ENCODE measurements at places on chromosomes 3 and 15. TPM values are rescaled to one million over a fixed set of nuclear protein-coding genes. Genes with fewer than 3 reads are reported as not detected.
A peak's percentile ranks its signal among the peaks of the same experiment; 100 is the strongest.

DNA sequence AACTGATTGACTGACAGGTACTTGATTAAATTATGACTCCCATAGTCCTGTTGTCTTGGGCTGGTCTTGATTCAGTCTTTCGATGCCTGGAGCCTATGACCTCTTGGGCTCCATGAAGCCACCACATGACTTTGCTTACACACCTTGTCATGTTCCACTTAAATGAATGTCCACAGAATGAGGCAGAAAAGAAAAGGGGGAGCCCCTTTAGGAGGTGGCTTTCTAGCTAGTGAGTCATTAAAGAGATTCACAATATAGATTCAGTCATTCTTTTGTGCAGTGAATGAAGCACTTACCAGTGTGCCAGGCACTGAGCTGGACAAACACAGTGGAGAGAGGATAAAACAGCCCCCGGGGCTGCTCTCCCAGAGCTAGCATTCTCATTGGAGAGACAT is 17.1 kb downstream of the VIPR1 start:
- no peak for DNase-seq

The ASB14 gene
- total RNA-seq: not detected

GRCh38 chr15:61084944-61085367 is 144.1 kb downstream of the RORA start:
- no peak for DNase-seq

DNA sequence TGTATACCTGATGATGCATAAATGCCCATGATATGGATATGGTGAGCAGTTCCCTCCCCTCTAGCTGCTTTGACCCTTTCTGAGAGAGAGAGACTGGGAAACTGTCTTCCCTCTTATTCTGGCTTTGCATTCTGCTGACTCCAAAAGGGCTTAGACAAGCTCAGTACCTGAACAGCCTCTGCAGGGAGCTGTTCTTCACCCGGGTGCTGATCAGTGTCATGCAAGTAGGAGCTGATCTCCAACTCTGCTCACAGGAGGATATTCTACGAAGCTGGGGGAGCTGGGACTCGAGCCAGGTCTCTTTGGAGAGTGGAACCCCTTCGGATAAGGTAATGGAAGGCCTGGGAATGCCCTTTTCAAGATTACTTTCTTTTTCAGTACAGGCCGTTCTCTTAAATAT is 237.1 kb downstream of the RYR3 start:
- DNase-seq: peak; percentile 78

- DNase-seq: no peak
Observed at GRCh38 chr3:39780352-39780751, 29.1 kb upstream of the MYRIP start.

GRCh38 chr3:24174614-24175013 is 229.5 kb downstream of the NR1D2 start:
- DNase-seq: no peak

The CD200 gene
- 3.2 TPM for total RNA-seq

The INTS14 gene
- total RNA-seq: 73.2 TPM

DNA sequence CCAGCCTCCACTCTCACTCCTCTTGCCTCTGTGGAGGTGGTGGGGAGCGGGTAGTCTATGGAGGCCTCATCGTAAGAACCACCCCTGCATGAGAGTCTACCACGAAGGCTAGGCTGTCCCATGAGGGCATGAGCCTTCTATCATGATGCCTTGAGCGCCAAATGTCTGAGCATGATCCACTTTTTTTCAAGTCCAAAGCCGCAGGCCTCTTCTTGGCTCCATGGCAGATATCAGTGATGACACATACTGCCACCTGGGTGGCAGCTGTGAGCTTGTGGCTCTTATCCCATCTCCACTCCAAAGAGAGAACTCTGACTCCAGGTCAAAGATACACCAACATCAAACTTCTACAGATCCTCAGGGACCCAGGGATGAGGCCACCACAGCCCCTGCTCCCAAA is 13.5 kb downstream of the POC1A start:
- DNase-seq: no peak

DNA sequence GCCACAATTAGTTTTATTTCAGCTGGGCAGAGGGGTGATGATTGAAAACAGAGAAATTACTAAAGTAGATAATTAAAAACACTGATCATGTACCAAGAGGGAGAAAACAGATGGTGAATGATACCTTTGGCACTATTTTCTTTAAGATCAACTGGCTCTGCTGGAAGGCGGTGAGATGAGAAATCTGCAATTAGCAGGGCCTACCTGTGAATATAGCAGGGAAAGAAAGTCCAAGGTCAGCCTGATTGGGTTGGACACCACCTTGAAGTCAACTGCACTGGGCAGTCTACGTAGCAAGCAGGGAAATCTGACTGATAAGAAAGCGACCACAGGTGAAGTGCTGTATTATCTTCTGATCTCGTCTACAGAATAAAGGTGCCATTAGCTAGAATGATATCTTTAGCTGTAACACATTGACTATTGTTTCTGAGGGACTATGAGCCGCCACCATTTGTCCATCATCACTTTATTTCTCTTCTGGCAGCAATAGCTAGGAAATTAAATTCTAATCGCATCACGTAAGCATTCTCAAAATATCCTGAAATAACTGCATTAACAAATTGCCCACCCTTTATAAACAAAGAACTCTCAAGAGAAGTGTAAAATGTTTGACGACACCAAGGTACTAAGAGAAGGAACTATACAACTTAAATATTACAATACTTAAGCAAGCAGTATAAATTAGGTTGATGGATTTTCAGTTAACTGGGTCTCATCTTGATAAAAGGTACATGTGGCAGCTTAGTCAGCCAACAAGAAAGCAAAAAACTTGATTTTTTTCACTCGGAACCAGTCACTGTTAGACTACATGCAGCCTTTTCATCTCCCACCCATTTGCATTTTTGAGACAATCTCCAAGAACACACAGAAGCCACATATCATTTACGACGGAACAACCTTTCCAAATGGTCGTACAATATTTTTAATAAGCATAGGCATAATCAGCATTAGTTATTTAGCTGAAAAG is 1.3 kb downstream of the NEDD4 start:
- DNase-seq: peak; percentile 26

The IP6K1 gene
- total RNA-seq: 36.4 TPM

The ZBTB47 gene
- 40.3 TPM for total RNA-seq

The LYZL4 gene
- not detected for total RNA-seq

The BNC1 gene
- total RNA-seq: not detected

DNA sequence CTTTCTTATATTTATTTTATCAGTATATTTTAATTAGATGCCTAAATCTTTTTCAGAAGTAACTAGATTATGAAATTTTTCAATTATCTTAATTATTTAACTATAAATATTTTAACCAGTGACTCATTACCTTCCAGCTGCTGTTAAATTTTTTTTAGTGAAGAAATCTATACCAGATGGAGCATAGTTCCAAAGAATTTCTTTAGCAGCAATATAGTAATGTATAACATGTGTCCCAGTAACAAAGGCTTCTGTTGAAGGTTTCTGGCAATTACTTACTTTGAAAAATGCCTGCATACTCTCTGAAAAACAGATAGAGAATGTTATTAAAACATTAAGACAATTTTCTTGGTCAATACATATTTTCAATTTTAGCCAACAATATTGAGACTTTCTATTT is 45.1 kb upstream of the CP start:
- no peak for DNase-seq

- DNase-seq: no peak
Observed at GRCh38 chr3:17040990-17041377, 156.2 kb downstream of the PLCL2 start.

GRCh38 chr3:58323529-58324390 is 8.9 kb upstream of the PXK start:
- DNase-seq: no peak

DNA sequence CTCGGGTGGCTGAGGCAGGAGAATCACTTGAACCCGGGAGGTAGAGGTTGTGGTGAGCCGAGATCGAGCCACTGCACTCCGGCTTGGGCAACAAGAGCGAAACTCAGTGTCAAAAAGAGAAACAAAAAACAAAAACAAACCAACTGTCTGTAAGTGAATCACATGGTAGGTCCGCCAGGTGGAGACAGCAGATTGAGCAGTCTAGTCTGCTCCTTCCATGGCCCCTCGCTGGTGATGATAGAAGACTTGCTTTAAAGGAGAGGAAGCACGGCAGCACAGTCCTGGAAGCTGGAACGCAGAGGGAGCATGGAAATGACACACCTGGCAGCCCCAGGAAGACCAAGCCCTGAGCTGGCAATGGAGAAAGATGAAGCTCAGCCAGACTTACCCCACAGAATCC is 31.4 kb upstream of the MGLL start:
- DNase-seq: no peak

DNA sequence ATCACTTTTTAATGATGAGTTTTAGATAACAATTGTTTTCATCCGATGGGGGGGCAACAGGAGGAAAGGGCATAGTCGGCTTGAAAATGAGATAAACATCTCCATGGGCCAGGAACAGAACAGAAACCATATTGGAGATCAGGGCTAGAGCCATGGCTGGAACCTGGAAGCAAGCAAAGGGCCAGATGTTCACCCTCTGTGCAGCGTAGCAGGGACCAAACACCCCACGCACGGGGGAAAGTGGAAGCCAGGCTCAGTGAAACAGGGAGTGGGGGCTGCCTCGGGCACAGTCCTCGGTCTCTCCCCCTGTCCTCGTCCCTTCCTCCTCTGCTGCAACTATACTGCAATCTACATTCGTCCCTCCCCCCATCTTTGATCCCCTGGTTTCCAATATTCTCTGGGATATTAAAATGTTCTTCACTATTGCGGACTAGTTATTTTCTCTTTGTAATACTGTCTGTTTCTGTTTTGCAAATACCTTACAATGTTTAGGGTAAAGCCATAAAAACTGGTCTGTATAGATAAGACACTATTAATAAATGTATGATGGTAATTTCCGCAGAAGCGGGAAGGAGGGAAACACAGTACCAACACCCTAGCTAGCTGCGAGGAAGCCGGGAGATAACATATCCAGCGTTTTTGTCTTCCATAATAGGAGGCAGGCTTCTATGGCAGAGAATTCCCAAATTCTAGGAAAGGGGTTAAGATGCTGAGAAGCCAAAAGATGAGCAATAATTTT is 121.5 kb downstream of the XXYLT1 start:
- no peak for DNase-seq

DNA sequence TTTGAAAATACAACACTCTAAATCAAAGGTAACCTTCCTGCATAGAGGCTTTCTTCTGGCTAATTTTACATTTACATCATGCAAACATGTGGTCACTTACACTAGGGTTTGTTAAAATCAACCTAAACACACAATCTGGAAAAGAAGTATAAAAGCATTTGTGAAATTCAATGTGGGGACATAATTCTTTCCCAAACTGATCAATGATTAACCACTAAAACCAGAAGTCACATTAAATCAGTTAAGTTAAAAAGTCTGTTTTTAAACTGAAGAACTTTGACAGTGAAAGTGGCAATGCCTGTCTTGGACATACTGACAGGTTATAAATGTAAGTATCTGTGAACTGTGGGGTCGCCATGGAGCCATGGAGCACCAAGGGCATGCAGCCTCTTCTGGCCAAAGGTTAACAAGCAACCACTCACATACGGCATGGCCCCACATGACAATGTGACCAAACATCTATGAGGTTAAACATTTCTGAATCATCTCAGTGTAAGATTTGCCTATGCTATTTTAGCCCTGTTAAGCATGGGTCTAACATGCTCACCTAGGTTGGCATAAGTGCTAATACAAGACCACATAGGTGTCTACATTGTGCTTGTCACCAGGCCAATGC is 278.2 kb downstream of the CTNNB1 start:
- no peak for DNase-seq

The LRRC34 gene
- not detected for total RNA-seq

The CD47 gene
- total RNA-seq: 101 TPM

The TEX55 gene
- not detected for total RNA-seq

GRCh38 chr15:68593341-68593740 is 14.5 kb downstream of the CORO2B start:
- DNase-seq: no peak

GRCh38 chr3:24622138-24622537 is 127.5 kb upstream of the THRB start:
- DNase-seq: no peak

GRCh38 chr15:95085056-95085455 is 853.7 kb downstream of the MCTP2 start:
- DNase-seq: peak; percentile 46

DNA sequence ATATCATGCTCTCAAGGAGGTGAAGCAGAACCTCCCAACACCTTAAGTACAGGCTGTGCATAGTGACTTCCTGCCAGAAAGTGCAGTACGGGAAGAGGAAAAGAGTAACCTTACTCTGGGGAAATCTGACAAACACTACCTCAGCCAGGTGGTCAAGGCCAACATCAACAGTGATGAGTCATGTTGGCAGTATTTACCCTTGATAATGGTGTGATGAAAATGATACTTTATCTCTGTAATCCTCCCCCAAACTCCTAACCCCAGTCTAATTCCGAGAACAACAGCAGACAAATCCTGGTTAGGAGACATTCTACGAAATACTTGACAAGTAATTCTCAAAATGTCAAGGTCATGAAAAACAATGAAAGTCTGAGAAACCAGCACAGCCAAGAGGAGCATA is 26.5 kb downstream of the ANKDD1A start:
- no peak for DNase-seq

DNA sequence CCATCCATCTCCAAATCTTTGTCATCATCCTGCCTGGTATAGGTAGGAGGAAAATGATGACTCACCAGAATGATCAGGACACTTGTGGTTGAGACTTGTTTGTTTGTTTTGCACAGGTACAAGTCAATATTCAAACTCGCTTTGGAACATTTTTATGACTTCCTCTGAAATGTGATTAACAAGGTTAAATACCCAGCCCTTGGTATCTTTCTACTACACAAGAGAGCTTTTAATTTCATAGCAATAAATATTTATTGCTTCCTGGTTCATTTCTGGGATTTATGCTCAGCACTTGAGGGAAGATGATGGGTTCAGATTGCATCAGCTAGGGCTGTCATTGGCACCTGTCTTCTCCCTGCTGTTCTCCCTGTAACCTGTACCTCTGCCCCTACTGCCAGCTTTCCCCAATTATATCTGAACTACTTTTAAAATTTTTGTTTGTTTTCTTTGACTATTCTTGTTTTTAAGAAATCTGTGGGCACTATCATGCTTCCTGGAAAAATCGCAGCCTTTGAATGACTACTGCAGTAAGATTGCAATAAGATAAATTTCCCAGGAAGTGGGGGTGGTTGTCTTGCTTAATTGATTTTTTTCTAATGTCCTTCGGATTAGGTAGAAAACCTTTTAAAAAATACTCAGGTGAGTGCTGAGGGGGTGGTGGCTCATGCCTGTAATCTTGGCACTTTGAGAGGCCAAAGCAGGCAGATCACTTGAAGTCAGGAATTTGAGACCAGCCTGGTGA is 24.3 kb upstream of the GCNT3 start:
- DNase-seq: no peak

DNA sequence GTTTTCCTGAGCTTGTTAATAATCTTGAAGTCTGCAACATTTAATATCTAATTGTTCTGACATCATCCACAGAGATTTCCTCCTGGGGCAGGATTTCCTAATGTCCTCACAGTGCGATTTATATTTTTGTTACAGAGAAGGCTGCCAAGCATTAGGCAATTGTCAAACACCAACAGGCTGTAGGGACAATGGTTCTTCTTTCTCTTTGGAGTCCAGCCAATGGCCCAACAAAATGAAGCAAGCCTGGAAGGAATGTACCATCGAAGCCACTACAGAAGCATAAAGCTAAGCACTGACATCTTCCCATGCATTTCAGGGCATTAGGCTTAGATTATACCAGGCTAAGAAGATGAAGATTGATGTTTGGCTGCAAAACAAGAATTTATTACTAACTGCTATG is 173.0 kb upstream of the FRMD4B start:
- DNase-seq: peak; percentile 58

All from stomach (tissue), 19 donors.